NCI-H748 treated with DMSO at 0.1 percent for 48 hours (cell line): ENCODE measurements at places on chromosomes 1 and 21.

DNA sequence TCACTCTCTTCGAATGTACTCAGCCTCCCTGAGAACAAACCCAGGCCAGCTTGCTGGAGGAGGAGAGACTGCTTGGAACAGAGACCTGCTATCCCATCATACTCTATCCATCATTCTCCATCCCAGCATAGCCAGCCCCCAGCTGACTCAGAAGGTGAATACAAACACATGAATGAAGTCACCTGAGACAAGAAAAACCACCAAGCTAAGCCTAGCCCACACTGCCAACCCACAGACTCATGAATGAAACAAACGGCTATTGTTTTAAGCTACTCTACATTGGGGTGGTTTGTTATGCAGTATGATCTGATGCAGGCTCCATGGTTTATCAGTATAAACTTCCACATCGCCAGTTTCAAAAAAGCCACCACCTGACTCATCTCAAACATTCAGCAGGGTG is 395.6 kb downstream of the SETD4 start:
- DNase-seq = no peak

- DNase-seq = no peak
Observed at GRCh38 chr1:170903961-170904360, 31.4 kb upstream of the MROH9 start.

GRCh38 chr1:176932114-176933104 is 232.1 kb downstream of the ASTN1 start:
- no peak for DNase-seq

DNA sequence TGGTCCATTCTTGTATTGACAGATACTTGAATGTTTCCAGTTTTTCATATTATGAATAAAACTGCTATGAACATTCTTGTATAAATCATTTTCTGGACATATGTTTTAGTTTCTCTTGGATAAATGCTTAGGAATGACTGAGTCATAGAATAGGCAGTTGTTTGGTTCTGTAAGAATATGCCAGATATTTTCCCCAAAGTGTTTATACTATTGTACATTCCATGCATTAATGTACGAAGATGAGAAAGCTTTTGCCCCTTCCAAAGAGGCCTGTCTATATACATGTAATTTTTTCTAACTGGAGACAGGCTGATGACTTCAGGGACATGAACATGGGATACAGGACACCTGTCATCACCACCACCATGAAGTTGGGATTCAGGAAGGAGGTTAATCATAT is 11.3 kb downstream of the NBPF3 start:
- DNase-seq = no peak
